ENCODE measurements at places on chromosomes 5 and 9. TPM values are rescaled to one million over a fixed set of nuclear protein-coding genes. Genes with fewer than 3 reads are reported as not detected.

The MRPL41 gene
- total RNA-seq, result 61.0 TPM

The LRRC19 gene
- not detected for total RNA-seq

The SLC35D2 gene
- total RNA-seq, result 4.2 TPM

The TAF11L8 gene
- total RNA-seq, result not detected

The IL4 gene
- total RNA-seq, result 2.0 TPM

The FAM78A gene
- total RNA-seq, result 48.4 TPM

The DENND4C gene
- total RNA-seq, result 12.8 TPM

The PCDHGB1 gene
- not detected for total RNA-seq

The SLC27A6 gene
- not detected for total RNA-seq

All from activated CD8-positive, alpha-beta memory T cell treated with anti-CD3 and anti-CD28 coated beads for 36 hours (primary cell).